GM19239 (cell line): ENCODE measurements at places on chromosomes 5 and 9.

- no peak for DNase-seq
Observed at GRCh38 chr5:134592141-134592746, 40.4 kb downstream of the SAR1B start.

DNA sequence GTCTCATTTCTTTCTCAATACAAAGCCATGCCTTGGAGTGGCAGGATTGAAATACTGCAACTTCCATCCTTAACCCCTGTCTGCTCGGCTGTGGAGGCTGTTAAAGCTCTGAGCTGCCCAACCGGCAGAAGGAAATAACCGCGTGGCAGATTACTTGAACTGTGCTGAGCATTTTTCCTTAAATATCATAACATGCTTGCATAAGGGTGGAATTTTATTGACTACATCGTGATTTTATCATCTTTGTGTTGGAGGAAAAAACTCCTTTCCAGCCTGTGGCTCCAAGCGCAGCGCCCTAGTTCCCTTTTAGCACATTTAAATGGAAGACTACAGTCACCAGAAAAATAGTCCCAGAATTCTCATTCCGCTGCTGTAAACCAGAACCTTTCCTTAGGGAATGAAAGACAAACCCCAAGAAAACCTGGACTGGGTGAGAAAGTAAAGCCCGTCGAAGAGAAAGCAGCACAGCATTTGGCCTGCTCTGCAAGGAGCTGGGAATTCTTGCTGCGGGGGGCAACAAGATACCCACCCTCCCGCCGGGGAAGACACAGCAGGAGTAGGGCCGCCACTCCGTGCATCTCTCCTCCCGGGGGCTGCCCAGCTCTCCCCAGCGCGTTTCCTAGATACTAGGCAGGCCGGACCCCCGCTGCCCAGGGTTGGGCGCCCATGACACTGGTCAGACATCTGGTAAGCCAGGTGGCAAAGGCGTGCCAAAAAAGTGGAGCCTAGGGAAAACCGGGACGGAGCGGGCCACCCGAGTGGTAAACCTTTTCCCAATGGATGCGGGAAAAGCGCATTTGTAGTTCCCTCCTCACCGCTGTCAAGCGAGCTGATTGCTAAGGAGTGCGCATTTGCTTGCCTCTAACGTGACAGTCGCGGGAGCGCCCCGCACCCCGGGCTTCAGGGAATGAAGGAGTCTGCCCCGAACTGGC is 1.3 kb downstream of the SHC3 start:
- DNase-seq: no peak

- no peak for DNase-seq
Observed at GRCh38 chr5:2464141-2464540, 287.3 kb downstream of the IRX2 start.

- DNase-seq: no peak
Observed at GRCh38 chr5:160742446-160742845, 109.6 kb downstream of the ATP10B start.

- no peak for DNase-seq
Observed at GRCh38 chr5:139418793-139419192, 14.9 kb upstream of the SPATA24 start.

GRCh38 chr5:122316656-122317055 is 4.6 kb downstream of the SNCAIP start:
- no peak for DNase-seq
